Endothelial cell (in vitro differentiated cells): ENCODE measurements at places on chromosomes 5 and 9.

GRCh38 chr5:110376281-110376951 lies 350.1 kb downstream of the TMEM232 start:
- DNase-seq = no peak

DNA sequence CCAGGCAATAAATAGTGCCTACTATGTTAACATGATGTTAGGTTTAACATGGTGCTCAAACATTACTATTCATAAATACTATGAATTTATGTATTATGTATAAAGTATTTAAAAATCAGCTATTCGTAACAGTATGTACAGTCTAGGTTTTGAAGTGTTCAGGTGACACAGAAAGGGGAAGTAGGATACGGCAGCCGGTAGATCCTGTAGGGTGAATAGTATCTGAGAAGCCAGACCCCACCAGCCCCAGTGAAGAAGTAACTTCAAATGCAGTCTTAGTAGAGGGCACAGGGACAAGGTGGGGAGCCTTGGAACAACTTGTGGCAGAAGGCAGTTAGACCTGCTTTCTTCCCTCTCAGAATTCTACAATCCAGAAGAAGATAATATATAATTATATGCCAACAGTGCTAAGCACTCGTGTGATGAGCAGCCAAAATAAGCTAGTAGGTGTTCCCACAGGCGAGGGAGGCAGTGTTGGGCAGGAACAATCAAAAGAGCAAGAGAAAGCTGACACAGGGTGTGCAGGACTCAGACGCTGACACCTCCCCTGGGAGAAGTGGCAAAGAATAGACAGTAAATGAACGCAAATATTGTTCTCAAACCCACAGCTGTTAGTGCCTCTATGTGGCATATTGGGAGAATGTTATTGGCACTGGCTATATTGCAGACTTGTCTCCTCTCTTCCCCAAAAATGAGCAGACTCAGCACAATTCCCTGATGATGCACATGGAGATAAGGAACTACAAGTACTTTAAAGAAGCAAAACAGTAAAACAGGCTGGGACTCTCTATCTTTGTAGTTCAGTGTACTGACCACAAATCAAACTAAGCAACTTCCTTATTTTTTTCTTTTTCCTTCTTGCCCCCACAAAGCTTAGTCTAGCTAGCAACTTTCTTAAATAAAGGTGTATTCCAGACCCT lies 4.6 kb downstream of the ZNF367 start:
- no peak for DNase-seq

- DNase-seq = peak; percentile 7
Measured at GRCh38 chr5:14870337-14871213, 1.0 kb downstream of the ANKH start.

- no peak for DNase-seq
Measured at GRCh38 chr9:98502976-98503325, 205.8 kb downstream of the GABBR2 start.
